ENCODE measurements at places on chromosomes 4 and X.

DNA sequence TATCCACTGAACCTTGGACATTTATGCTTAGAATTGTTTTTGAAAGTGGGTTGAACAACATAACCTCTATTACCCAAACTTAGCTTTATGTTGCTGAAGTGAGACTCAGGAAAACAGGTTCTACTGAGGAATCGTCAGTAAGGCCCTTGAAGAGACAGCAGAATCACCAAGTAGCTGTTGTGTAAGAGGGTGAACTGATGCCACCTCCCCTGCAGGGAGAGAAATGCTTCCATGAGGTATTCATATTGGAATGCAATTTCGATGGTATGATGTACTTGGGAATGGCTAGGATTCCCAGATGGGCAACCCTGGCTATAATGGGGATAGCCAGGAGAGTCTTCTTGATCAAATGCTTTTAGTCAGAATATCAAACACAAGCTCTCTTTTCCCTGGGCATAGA, 4.1 kb upstream of the SCRG1 start:
- DNase-seq, result no peak

DNA sequence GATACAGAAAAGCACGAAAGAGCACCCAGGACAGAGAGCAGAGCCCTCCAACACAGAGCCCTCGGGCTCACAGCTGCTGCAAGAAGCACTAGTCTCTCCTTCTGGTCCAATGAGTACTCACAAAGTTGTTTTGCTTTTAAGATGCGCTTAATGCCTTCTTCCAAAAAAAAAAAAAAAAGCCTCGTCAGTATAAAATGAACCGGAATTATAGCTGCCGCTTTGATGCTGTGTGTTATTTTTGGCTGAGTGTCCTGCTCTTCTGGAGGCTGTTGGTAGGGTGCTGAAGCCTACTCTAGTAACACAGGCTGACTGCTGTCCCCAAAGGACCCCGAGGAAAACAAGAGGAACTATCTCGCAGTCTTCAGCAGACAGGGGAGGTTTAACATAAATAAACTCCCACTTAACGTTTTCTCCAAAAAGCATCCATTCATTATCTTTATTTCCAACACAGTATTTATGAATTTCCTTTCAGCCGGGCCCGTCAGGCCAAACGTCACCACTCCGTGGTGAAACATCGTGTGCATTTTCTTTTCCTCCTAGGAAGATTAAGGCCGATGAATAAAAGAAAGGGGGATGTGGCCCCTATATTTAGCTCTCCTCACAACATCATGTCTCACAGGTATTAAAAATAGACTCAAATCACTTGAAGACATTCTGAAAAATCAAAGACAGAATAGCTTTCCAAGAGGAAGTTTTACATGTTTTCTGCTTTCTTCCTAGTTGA, 213.7 kb upstream of the PPARGC1A start:
- no peak for DNase-seq

- DNase-seq, result no peak
These were observed 14.0 kb downstream of the RTL5 start for GRCh38 chrX:72117636-72118210.

DNA sequence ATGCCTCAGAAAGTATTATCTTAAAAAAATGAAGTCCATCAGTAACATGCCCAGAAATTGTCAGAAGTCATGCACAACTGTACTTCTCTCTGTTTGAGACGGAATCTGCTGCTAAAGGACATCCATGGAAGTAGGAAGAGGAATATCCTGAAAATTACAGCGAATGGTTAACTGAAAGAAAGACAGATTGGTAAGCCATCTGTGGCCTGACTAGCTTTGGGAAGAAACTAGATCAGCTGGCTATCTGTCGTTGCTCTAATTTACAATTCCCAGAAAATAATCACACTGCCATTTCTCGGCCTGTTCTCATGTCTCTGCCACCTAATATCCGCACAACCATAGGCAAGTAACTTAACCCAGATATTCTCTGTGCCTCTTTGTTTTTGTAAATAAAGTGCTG, 496.5 kb downstream of the PCDH19 start:
- no peak for DNase-seq

DNA sequence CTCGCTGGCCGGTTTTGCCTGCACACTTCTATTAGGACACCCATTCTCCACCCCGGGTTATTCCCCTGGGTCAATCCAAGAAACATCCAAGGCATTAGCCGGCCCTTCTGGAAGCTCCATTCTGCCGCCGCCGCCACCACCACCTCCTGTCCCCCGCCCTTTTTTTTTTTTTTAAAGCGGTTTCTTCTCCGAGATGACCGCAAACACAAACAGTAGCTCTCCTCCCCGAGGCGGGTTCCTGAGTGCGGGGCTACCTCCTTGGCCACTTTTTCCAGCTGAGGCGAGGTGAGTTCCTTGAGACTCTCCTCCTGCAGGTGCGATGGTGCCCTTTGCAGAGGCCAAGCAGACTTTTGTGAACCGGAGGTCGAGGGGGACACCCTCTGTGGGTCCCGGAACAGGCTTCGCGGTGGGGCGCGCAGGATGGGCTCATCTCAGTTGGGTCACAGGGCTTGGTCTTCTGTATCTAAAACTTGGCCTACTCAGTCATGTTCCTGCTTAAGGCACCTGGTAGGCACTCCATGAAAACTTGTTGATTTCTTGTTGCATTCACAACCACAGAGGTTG, 930 bp downstream of the NWD2 start:
- DNase-seq, result no peak

DNA sequence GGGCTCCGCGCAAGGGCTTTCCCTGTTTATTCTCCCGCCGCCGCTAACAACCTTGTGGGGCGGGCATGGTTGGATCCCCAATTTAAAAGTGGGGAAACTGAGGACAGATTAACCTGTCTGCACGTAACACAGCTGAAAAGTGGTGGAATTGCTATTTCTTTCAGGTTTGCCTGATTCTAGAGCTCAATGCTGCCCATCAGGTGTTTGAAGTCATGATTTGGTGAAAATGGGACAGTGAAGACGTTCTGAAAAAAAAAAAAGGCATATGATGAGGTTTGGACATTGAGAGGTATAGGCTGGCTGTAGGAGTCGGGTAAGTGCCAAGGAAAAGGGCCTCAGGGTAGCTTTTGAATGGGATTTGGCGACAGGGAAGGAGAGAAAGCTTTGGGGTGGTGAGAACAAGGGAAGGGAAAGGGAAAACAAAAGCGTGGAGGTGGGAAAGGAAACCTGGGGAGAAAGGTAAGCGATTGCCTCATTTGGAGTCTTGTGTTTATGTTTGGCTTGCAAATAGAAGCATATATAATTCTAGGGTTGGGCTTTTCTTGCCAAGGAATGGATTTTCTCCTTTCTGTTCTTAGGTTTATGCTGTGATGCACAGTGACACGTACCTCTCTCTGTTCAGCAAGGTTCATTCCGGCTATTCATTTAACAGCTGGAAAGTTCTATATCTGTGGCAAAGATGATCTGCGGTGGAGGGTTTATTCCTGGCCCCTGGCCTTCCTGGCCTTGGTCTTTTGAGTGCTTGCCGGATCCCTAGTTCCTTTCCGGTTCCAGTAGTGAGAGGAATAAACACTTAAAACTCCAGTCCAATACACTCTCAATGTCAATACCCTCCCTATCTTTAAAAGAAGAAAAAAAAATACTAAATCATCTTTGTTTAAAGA, 2.4 kb upstream of the STIM2 start:
- DNase-seq, result no peak

DNA sequence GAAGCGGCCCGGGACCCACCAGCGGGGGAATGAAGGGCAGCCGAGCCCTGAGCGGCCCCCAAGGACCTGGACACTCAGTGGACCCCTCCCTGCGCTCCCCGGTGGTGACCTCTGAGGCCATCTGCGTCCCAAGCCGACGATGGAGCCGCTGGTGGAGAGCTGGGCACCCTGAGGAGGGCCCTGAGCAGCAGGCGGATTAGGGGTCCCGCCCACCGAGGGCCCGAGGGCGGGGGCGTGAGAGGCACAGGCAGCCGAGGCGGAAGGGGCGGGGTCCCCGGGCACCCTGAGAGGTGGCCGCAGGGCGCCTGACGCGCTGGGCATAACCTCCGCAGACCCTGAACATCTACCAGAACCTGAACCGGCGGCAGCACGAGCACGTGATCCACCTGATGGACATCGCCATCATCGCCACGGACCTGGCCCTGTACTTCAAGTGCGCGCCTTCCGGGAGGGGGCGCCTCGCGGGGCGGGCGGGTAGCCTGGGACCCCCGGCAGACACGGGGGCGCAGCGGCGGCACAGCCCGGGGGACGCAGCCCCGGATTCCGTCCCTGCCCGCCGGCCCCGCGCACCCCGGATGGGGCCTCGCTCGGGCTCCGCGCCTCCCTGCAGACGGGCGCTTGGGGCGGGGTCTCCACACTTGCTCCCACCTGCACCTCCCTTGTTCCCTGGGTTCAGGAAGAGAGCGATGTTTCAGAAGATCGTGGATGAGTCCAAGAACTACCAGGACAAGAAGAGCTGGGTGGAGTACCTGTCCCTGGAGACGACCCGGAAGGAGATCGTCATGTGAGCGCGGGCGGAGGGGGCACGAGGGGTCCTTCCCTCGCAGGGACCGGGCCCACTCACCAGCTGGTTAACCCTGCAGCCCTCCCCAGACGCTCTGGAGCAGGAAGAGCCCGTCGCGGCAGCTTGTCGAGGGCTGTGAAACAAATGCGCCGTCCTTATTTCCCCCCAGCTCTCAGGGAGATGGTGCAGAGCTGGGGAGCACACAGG, 10.3 kb downstream of the ATP5ME start:
- no peak for DNase-seq

DNA sequence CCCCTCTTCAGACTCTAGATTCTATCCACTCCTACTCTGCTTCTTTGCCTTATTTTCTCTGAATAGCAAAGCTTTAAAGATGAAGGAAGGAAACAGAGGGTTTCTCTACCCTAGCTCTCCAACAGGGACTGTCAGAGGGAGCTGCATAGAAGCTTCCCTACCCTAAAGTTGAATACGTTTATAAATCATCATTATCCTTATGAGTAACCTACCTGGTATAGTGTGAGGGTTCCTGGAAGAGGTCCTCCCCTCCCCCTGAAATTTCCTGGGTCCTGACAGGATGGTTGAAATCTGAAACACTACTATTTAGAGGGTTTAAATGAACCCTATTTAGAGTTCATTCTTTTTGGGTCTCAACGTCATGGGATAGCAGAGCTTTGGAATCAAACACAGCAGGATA, 187.0 kb upstream of the RBPJ start:
- no peak for DNase-seq

GRCh38 chrX:45862801-45863200, 662.1 kb upstream of the DIPK2B start:
- DNase-seq, result no peak

DNA sequence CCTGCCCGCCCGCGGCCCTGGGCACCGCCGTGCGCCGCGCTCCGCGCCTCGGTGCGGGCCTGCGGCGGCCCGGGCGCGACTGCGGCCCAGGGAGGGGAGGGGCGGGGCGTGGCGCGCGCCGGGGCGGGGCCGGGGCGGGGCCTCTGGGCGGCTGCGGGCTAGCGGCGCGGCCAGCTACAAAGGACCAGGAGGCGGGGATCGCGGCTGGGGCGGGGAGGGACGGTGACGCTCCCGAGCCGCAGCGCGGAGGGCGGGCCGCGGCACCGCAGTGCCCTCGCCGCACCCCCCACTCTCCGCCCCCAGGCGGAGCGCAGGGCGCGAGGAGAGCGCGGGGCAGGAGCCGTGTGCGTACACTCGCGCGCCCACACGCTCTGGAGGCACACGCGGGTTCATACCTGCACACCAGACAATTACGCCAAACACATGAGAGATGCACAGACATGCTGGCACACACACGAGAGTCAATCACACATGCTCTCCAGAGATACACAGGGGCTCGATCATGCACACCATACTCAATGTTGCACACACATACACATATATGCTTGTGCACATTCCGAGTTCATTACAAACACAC, at the start of gene CRMP1:
Gene CRMP1 (minus strand): TSS at position 83 of the 577 bp plus-strand sequence. CDS start 117 bp downstream, outside the sequence.
- DNase-seq, result no peak

- DNase-seq, result no peak
These were observed 139.6 kb downstream of the SOWAHB start for GRCh38 chr4:76758290-76758882.

DNA sequence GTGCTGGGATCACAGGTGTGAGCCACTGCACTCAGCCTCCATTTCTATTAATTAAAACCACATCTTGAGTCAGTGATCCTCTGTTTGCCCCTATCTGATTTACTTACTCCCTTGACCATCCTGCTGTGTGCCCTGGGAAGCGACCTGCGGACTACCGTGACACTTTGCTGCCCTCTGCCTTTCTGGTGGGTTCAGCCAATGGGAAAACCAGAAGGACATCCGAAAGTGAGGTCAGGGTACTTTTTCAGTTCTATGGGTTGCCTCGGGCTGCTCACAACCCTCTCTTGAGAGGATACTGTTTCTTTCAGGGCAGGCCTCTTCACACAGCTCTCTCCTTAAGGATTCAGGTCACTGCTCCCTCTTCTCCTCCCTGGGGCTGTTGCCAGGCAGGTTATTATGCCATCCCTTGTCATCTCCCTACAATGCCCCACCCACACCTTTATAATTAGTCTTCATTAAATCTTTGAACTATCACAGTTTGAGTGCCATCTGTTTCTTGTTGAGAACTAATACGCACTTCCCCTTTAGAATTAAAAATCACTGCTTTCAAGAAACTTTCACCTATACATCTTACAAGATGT, 21.4 kb downstream of the PLAC8 start:
- no peak for DNase-seq

- DNase-seq, result no peak
These were observed 16.7 kb upstream of the AREG start for GRCh38 chr4:74428276-74428675.

DNA sequence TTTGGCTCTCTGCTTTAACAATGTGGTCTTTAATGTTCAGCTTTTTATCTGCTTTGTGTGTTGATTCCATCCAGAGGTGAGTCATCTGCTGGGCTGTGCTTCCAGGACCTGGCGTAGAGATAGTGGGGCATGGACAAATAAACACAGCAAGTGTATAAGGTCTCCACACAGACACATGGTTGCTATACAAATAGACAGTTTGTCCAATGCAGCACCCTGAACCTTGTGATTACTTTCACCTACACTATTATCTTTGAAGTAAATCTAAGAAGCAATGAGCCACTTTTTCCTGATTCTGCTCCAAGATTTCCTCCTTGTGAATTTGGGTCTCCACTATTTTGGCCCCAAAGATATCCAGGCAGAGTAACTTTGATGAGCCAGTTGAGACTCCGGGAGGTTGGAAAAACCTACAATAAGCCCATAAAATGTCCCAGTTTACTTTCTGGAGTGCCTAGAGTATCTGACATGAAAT, 12.1 kb downstream of the PPARGC1A start:
- DNase-seq, result no peak

DNA sequence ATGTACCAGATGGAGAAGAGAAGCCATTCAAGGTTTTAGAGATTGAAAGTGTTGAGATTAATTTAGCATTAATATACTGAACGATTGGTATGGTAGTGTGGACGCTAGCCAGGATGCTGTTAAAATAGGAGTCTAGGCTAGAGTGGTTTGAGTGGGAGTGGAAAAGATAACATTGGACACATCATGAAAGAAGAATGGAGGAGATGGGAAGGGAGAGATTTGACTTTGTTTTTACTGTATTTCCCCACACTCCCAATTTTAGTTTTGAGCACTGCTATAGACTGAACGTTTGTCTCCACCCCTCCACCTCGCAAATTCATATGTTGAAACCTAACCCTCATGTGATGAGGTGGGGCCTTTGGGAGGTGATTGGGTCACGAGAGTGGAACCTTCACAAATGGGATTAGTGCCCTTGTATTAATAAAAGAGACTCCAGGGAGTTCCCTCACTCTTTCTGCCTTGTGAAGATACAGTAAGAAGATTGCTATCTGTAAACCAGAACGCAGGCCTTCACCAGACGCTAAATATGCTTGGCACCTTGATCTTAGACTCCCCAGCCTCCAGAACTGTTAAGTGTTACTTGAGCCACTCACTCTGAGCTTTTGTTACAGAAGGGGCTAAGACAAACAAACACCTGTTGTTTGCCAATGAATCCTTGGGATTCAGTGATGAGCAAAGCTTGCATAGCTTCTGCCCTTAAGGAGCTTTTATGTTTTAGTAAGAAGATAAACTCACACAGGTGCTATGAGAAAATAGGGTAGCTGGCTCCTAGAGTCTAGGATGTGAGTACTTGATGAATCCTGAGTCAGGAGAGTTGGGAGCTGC, 25.8 kb downstream of the USP9X start:
- no peak for DNase-seq
